Stimulated activated CD8-positive, alpha-beta memory T cell treated with anti-CD3 and anti-CD28 coated beads, Interleukin-7, amount 100 ng/mL, for 4 hours (primary cell): ENCODE measurements at places on chromosomes 3 and 15.

DNA sequence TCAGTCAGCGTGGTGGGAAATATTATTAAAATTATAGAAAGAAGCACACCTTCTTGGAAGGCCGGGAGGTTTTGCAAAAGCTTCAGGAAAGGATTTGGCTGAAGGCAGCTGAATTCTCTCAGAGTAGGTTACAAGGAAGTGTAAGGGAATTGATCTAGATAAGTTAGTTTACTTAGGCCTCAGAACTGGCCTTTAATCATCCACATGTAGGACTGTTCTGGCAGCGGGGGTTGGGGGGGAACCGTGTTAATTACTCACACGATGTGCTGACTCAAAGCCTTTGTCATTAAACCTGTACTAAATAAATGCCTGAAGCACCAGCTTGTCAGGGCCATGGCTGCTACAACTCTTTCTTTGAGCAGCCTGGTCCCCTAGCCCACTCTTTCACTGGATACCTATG, 12.8 kb downstream of the ASB14 start:
- no peak for DNase-seq

DNA sequence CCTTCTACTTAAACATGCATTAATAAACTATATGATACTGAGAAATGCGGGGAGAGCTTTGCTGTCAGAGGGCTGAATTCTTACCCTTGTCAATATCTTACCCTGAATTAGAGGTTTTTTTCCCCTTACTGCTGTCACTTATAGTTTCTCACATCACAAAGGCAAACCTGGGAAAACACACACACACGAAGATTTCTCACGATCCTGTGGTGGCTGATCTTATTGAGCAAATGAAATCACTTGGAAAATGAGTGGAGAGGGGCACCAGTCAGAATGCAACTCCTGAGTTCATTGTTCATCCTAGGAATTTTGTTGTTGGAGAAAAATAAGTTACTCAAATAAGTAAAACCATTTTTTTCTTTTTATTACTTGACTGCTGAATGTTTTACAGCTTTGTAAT, 673.6 kb downstream of the EDEM1 start:
- no peak for DNase-seq

DNA sequence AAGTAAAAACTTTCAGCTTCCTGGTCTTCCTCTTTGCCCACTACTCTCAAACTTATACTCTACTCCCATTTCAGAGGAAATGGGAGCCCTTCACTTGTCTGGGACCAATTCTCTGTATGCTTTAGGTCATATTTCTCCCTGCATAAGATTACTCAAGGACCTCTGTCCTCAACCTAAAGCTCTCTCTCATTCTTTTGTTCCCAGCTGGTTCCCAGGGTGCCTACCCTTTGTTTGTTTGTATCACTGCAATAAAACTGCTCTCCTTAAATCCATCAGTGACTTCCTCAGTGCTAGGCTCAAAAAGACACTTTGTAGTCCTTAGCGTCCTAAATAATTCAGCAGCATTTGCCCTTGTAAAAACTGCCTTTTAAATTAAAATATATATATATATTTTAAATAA, 2.9 kb downstream of the NGRN start:
- DNase-seq: no peak

- DNase-seq: no peak
Observed at GRCh38 chr3:12536423-12536822, 8.9 kb downstream of the MKRN2OS start.

DNA sequence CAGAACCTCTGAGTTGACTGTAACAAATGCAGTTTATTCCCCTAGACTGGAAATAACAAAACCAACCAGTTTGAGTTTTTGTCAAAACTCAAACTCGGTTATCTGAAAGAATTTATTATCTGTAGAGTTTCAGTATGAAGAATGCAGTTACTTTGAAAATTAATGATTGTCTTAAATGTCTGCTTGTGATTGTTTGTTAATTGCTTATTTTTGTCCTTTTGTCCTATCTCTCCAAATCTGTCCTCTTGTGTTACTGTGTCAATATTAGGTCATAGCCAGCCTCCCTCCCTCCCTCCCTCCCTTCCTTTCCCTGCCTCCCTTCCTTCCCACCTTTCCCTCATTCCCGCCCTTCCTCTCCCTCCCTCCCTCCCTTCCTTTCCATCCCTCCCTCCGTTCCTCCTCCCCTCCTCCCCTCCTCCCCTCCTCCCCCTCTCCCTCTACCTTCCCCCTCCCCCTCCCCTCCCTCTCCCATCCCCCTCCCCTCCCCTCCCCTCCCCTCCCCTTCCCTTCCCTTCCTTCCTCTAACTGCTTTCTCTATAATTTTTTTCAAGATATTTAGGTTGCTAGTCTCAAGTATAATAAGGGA, 153.5 kb downstream of the FNDC3B start:
- DNase-seq: no peak

GRCh38 chr3:82080261-82080660, 318.8 kb upstream of the GBE1 start:
- DNase-seq: no peak

DNA sequence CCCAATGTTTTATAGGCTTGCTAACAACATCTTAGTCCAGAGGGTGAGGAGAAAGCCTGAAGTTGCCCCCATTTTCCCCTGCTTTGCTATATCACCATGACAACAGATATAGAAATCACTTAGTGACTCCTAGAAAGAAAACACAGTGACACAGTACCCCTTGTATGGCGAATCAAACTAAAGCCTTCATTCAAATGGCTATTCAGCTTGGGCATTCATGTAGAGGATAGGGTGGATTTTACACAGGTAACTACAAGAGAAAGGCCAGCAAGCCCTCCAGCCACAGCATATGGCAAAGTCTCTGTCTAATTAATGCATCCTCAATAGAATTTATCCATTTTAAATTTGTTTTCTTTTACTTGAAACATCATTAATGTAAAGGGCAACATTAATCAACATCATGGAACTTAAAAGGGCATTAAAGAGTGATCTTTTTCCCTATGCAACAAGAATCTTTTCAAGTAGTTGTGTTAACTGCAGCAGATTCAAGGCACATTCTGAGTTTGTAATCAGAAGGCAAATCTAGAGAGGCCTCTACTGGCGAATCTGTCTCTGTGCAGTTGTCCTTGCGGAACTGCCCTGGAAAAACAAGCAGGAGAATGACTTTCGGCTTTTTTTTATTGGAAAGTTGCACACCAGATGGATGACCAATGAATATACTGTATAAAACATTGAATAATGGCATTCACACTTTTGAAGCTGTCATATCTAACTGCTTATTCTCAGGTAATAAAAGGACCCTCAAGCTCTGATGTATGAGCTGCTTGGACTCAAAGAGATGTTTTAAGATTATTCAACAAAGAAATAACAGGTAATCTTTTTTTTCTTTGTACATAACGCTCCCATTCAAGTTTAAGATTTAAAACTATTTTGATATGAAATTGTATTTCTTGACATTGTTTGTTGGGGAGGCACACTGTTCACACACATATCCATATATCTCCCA, 621.7 kb upstream of the AGTR1 start:
- no peak for DNase-seq

DNA sequence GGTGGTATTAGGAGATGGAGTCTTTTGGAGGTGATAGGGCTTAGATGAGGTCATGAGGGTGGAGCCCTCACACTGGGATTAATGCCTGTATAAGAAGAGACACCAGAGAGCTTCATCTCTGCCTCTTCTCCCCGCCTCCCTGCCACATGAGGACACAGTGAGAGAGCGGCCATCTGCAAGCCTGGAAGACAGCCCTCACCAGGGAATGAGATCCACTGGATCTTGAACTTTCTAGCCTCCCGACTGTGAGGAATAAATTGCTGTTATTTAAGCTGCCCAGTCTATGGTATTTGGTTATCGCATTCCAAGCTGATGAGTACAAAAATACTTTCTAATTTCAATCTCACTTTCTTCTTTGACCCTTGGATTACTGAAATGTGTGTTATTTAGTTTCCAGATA, 121.4 kb downstream of the OCA2 start:
- DNase-seq: no peak

- DNase-seq: no peak
Observed at GRCh38 chr3:31232055-31233025, 300.4 kb upstream of the STT3B start.

DNA sequence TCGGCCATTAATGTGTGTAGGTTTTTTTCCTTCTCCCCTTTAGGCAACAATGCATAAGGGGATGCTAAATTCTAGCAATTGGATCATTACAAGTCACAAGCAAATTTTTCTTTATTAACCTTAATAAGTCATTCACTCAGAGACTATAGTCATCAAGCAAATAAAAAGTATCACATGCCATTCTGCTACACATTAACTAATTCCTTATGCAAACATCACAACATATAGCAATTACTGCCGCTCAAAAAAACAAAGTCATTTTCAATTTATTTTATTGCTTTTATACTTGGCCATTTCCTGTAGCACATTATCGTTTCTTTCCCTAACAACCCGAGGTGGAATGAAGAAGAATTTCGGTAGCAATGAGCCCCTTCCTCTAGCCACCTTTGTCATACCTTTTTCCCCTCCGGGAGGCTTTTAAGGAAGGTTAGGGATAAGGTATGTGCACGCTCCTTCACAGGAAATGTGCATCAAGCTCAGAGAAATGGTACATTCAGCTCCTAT, 421.2 kb downstream of the TIGIT start:
- no peak for DNase-seq

DNA sequence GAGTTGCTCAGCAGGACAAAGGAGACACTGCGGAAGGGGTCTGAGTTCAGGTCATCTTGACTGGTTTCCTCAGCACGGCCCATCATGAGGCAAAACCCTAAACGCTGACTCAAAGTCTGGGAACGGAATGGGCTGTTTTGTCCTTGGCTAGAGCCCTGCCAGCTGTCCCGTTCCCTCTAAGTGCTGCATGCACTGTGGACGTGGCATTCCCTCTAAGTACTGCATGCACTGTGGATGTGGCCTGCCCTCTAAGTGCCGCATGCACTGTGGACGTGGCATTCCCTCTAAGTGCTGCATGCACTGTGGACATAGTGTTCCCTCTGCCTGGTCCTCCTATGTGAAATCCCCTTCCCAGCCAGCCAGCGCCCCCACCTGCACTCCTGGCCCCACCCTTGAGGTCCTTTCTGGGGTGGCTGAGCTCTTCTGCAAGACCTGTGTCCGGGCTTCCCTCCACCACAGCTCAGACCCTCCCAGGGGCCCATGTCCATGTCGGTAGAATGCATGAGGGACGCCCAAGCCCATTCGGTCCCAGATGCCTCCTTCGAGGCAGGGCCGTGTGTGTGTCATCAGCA, 36.7 kb downstream of the TM2D3 start:
- DNase-seq: no peak
